ENCODE measurements at places on chromosomes 5 and 9.

DNA sequence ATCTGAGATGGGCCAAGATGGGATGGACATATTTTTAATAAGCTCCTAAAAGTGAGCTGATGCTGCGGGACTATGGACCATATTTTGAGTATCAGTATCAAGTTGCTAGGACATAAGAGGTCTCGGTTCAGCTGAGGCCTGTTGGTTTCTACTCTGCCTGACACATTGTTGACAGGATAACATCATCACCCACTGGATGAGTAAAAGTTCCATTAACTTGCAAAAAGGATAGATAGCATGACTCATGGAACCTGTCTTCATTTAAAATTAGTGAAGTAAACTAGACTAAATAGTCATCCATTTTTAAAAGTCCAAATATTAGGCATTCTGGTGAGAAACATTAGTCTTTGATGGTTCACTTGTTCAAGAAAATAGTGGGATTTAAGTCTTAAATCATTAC, 33.3 kb downstream of the PARP8 start:
- DNase-seq = peak; percentile 18

DNA sequence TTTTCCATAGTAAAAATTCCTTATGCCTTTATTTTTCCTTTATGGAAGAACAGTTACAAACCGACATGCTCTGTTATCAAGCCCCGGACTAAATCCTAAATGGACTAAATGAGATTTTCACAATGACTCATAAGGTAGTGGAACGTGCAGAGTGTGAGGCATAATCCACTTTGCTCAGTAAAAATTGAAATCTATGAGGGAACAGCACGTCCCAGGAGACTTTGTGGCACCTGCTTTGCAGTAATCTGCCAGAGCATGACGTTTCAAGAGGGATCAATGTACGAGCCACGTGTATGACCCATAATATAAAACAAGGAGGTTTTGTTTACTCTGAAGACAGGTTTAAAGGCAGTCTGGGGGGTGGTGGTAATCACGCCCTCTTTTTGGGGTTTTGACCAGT, 83.8 kb upstream of the GNA14 start:
- DNase-seq = no peak

- no peak for DNase-seq
Observed at GRCh38 chr9:82206490-82206889, 217.9 kb downstream of the SPATA31D1 start.

- DNase-seq = no peak
Observed at GRCh38 chr5:154015071-154015693, 23.5 kb downstream of the FAM114A2 start.

GRCh38 chr9:81683238-81683637, 6.1 kb downstream of the TLE1 start:
- DNase-seq = no peak
